ENCODE measurements at places on chromosomes 4 and X.

DNA sequence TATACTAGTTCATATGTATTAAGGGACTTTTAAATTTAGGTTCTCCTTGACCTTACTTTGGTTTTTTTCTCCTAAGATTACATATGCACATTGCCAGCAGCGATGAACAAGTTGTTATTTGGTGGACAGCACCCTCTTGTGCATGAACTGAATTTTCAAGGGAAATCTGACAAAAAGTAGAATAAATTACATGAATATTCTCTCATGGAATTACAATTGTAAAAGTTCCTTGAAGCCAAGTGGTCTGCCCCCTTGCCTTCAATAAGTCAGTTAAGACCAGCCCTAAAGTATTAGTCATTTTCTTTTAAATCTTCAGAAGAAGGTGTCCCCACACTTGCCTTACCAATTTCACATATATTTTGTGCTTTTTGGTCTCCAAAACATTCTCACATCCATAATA is 30.7 kb upstream of the SMARCA5 start:
- peak; percentile 37 for DNase-seq

GRCh38 chrX:72019487-72019886 is 108.8 kb downstream of the NHSL2 start:
- DNase-seq = no peak

- DNase-seq = no peak
These were observed 42.1 kb downstream of the TRIM61 start for GRCh38 chr4:164935363-164935762.

GRCh38 chr4:186021461-186022167 is 47.3 kb upstream of the TLR3 start:
- DNase-seq = peak; percentile 13

- DNase-seq = no peak
These were observed 37.1 kb downstream of the SLC39A8 start for GRCh38 chr4:102308032-102308799.

DNA sequence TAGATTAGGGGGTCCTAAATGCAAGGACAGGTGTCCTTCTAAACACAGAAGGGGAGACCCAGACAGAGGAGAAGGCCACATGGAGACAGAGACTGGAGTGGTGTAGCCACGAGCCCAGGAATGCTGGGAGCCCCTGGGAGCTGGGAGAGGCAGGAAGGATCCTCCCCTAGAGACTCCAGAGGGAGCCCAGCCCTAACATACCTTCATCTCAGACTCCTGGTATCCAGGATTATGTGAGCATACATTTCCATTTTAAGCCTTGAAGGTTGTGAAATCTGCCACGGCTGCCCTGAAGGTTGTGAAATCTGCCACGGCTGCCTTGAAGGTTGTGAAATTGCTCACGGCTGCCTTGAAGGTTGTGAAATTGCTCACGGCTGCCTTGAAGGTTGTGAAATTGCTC is 148.4 kb downstream of the ASMT start:
- peak; percentile 14 for DNase-seq

DNA sequence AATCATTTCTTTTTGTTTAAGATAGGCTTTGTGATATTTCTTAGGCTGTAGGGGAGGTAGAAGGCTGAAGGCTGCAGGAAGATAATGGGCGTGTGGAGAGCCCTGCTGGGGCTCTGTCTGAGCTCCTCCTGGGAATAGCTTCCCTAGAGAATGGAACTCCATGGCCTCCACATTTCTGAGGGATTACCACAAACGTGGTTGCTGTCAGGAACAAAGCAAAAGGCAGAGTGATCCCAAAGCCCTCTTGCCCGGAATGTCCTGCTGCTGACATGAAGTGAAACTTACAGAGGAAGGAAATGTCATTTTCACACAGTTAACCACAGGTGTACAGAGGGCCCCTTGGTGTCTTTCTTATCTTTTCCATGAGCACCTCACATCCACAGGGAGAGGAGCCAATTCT is 89.3 kb downstream of the DDIT4L start:
- DNase-seq = no peak

DNA sequence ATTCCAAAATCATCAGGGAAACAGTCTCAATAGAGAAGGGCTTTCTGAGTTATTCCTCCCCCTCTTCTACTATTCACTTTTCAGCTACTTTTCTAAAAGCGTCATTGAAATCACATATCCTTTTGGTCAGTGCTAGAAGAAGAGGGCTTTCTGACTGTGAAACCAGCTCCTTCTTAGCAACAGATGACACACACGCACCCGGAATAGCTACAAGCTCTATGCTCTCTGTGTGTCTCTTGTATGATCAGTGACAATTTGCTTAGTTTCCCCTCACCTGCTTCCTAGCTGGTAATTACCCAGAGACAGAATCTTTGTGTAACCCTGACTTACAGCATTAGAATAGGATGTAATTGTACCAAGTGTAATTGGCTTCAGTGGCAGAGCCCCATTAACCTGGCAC is 268.1 kb upstream of the SLITRK2 start:
- no peak for DNase-seq

- DNase-seq = no peak
These were observed 227.7 kb downstream of the LDB2 start for GRCh38 chr4:16670727-16671126.

DNA sequence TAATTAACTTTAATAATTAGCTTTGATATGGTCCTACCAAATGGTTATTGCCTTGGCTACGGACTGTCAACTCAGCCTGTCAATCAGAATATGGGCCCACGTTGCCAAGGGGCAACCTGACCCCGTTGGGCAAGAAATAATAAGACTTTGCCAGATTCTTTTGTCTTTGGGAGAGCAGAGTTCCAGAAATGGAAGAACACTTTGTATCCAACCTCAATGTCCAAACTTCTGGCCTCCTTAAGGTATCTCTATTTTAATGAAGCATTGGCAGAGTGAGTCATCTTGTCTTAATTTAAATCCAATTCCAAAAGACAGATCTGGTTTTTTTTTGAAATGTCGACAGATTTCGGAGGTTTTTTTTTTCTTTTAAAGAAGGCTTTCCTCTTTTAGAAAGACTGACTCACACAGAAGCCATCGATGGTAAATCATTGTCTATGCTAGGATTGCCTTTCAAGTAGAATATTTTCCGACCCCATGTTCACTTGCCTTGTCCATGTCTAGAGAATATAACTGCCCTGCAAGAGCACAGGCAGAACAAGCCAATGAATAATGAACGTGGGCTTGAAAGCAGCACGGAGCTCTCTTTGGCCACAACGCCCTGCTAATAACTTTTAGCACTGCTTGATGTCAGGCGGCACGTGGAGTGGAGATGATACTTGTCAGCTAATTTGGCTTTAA is 190.3 kb upstream of the GATB start:
- DNase-seq = no peak

- peak; percentile 4 for DNase-seq
These were observed 27.9 kb upstream of the EXOC1L start for GRCh38 chr4:55791666-55792065.

DNA sequence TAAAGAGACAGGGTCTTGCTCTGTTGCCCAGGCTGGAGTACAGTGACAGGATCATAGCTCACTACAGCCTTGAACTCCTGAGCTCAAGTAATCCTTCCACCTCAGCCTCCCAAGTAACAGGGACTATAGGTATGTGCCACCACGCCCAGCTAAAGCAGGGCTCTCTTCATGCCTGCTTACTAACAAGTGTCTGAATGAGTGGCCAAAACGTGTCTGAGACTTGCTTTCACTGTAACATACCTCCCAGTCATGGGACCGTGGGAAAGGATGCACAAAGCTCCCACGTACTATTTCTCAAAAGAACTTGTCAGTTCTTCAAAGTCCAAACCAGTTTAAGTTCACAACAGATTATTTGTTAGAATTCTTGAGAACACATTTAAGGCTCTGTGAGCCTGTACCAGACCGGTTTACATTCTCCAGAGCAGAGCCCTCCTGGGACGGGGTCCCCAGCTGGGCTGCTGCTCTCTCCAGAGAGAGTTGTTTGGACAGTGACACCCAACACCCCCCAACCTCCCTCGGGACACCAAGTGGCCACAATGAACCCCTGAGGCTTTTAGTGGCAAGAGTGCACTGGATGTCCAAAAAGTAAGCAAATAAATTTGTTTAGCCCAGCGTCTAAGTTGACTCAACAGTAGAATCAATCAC is 24.1 kb downstream of the SH3KBP1 start:
- DNase-seq = no peak

- no peak for DNase-seq
These were observed 169.4 kb downstream of the EFHC2 start for GRCh38 chrX:44174061-44174460.

DNA sequence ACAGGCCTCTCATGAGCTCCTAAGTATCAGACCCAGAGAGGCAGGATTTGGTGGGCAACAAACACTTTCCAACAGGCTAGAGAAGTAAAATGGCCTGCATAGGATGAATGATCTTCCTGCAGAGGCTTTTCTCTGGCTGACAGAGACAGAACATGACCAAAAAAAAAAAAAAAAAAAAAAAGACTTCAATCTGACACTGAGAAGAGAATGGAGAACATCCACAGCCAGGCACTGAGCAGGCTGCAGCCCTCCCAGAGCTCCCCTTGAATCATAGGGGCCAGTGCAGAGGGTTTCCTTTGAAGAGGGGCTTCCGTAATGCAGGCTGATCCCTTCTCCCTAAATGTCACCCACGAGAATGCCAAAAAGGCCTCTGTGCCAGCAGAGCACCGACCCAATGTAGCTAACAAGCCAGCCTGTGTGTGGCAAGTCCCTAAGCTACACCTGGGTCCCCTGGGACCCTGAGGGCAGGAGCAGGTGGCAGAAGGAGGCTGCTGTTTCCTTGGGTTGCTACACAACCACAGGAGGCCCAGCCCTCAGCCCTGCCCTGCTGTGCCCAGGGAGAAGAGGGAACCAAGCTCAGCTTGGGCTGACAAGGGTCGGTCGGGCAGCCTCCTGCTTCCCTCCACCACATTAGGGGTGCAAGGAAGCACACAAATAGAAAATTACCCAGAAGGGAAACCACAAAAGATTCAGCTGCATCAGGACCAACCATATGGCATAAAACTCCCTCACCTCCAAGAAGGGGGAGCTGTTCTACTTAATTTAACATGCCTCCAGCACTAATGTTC is 55.6 kb downstream of the MAP7D2 start:
- DNase-seq = no peak

DNA sequence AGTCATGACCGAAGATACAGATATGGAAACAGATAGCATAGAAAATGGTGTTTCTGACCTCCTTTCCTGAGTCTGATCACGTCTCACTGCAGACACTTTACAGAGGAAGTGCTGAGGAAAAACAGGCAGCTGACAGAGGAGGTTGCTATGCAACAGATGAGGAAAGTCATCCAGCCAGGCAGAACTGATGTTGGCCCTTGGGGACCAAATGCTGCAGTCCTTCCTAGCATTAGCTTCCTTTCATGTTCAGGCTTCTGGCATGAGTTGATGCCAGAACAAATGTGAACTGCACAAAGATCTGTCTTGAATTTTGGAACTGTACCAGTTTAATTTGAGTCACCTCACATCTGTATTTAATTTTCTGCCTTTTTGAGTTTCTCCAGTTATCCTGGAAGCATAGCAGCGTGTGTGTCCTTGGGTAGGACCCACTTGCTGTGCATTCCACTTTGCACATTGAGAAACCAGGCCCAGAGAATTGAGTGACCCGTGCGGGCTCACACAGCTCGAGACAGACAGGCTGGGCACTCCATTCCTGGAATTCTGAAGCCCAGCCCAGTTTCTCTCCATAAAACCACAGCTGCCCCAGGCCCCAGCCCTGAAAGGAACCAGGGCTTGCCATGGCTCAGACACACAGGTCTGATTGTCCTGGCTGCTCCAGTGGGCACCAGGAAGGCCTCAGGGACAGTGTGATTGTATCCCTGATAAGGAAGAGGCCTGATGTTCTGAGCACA is 1.4 kb upstream of the MAGED1 start:
- DNase-seq = no peak

- DNase-seq = no peak
These were observed 580.5 kb upstream of the FAT1 start for GRCh38 chr4:187304133-187304532.
